ENCODE measurements at places on chromosomes 4 and X. TPM values are rescaled to one million over a fixed set of nuclear protein-coding genes. Genes with fewer than 3 reads are reported as not detected.

- H3K27me3 ChIP-seq = peaks cover 5% of the 10 kb centered on the region
- no peak overlapping the region for H3K4me3 ChIP-seq
- peaks cover 11% of the 10 kb centered on the region for H3K36me3 ChIP-seq
These were observed 1.1 kb upstream of the ARMCX4 start for GRCh38 chrX:101484135-101484534.

DNA sequence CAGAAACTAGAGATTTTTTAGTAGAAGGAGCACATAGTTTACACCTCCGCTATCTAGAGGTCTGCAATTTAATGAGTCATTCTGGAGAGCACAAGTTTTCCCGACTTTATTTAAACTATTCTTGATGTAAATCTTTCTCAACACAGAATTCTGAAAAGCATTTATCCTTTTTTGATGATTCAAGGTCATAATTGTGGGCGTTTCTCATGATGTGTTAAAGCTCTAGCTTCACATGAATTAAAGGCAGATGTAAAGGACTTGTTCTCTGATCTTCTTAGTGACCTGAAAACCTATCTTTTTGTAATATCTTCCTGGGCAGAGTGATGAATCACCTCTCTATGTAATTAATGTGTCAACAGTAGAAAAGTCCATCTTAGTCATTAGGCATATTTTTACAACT lies 128.8 kb downstream of the COMMD8 start:
- H3K4me3 ChIP-seq = no peak overlapping the region
- H3K36me3 ChIP-seq = no peaks in the 10 kb centered on the region
- no peak overlapping the region for H3K27ac ChIP-seq
- no peak for DNase-seq

GRCh38 chr4:165592386-165592785 lies 213.6 kb downstream of the CPE start:
- H3K27ac ChIP-seq = no peak overlapping the region
- no peaks in the 10 kb centered on the region for H3K27me3 ChIP-seq
- H3K4me1 ChIP-seq = no peaks in the 10 kb centered on the region
- no peak for DNase-seq

- H3K4me3 ChIP-seq = no peak overlapping the region
- DNase-seq = no peak
- H3K27me3 ChIP-seq = peaks cover 13% of the 10 kb centered on the region
- H3K27ac ChIP-seq = no peak overlapping the region
These were observed 35.8 kb downstream of the UNC5C start for GRCh38 chr4:95513022-95513421.

GRCh38 chr4:120922381-120923206 lies at the start of gene PRDM5:
Gene PRDM5 (minus strand): TSS chr4:120922726. CDS start chr4:120922608, 118 bp downstream.
- peak within 1 kb of the TSS; percentile 71 for H3K4me3 ChIP-seq
- peak within 1 kb of the TSS; percentile 53 for H3K27ac ChIP-seq
- no peak for DNase-seq

Gene TLL1
- not detected for total RNA-seq

Gene FAM241A
- 5.6 TPM for total RNA-seq

All from activated T-helper 2 cell treated with anti-CD3 and anti-CD28 coated beads, Interferon-gamma antibody, Interleukin-2, Interleukin-4, amounts not matched to agents 10 μg/mL and 5 μg/mL and 100 μg/mL, durations not matched to agents 14 hours and 24 hours and 36 hours (primary cell).